GDM1 (cell line): ENCODE measurements at places on chromosomes 2 and 18.

- DNase-seq, result no peak
Measured at GRCh38 chr2:170155022-170155722, 22.8 kb upstream of the MYO3B start.

DNA sequence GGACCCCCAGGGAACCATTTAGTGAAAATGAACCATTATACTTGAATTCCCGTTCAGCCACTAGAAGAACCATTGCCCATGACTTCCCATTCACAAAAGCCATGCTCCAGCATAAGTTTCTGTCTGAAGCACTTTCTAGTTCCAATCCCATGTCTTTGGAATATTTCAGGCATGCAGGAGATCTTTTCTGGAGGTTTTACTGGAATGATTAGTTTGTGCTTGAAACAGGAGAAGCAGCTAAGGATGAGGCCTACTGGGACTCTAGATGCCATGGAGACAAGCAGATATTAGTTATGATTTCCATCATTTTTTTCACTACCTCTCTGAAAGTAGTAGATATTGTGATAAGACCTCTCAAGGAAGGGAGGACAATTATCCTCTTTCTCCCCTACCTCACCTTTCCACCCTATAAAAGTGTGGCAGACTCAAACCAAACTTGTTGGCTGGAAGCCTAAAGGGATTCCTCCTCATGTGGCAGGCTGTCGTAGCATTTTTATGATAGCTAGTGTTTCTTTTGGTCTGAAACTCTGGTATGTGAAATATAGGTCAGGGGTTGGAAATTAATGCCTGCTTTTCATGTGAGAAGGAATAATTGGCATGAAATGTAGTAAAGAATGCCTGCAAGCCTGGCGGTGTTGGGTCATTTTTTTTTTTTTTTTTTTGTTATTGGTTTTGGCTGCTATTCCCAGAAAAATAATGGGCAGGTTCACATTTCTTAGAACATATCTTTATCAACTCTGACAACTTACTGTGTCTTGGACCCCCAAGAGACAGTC is 29.3 kb upstream of the MMADHC start:
- no peak for DNase-seq

GRCh38 chr2:123164216-123164615 is 860.9 kb upstream of the CNTNAP5 start:
- DNase-seq, result no peak

DNA sequence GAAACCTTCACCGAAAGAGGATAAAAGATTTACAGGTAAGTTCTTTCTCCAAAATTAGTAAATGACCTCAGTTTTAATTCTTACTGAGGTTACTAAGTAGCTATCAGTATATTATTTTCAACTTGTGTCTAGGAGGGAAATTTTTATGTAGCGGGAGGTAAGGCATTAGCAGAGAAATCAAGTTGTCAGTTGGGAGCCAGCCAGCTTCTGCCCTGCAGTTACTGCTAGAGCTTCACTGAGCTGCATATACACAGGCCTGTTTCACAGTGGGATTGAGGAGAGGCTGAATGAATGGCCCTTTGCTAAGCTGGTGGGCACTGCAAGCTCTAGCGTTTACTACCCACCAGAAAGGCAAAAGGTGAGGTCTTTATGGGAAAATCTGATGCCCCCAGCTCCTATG is 105.7 kb downstream of the ACAA2 start:
- DNase-seq, result no peak

- DNase-seq, result no peak
Measured at GRCh38 chr18:12048010-12048826, 45.4 kb upstream of the ANKRD62 start.

GRCh38 chr2:31138037-31138962 is at the start of gene GALNT14:
TSS of gene GALNT14 (minus strand) at chr2:31138440. CDS start at chr2:31138086, 354 bp downstream.
- no peak for DNase-seq

DNA sequence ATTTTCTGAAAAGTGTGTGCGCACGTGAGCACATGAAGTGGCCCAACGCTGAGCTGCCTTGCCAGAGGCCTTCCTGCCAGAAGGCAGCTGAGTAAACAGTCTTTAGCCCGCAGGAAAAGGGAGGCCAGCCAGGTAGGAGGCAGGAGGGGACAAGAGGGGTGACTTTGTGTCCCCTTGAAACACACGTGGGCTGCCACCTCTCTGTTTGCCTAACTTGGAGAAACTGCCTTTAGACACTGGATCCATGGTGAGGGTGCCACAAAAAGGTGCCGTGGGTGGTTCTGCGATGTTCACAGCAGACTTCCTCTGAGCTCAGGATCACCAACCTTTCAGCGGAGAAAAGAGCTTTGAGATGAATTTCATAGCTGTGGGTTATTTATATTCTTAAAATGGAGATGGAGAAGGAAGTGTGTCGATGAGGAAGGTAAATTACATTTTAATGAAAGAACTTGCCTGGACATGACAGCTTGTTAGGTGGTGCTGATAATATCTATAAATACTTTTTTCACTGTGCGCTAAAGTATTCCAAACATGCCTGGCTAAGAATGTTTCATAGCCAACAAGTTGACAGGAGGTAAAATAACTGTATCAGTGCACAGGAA is 36.6 kb upstream of the ASB1 start:
- DNase-seq, result peak; percentile 54
